Prostate gland (tissue), 2 donors: ENCODE measurements at places on chromosomes 3 and 15. TPM values are rescaled to one million over a fixed set of nuclear protein-coding genes. Genes with fewer than 3 reads are reported as not detected.

Gene ITGB5
- total RNA-seq, result 123 TPM

Gene LRRN1
- total RNA-seq, result 11.0 TPM

Gene MYRIP
- total RNA-seq, result 4.8 TPM

- no peak for DNase-seq
Observed at GRCh38 chr3:174276826-174277225, 582.3 kb upstream of the NAALADL2 start.

DNA sequence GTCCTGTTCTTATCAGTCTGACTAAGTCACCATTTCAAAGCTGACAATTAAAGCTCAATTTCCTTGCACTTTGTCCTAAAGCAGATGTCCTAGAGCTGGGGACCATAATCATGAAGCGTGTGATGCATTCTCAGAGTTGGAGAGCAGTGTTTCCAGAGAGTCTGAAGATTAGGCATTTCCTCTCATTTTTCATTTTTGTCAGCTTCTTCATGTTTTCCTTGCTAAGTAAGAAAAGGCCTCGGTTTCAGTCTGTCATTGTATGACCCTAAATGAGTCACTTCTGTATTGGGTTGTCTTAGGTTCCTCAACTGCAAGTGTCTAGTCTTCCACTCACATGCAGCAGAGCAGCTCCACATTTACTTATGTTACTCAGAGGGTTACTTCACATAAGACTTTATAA, 257.2 kb upstream of the TPRG1 start:
- no peak for DNase-seq

DNA sequence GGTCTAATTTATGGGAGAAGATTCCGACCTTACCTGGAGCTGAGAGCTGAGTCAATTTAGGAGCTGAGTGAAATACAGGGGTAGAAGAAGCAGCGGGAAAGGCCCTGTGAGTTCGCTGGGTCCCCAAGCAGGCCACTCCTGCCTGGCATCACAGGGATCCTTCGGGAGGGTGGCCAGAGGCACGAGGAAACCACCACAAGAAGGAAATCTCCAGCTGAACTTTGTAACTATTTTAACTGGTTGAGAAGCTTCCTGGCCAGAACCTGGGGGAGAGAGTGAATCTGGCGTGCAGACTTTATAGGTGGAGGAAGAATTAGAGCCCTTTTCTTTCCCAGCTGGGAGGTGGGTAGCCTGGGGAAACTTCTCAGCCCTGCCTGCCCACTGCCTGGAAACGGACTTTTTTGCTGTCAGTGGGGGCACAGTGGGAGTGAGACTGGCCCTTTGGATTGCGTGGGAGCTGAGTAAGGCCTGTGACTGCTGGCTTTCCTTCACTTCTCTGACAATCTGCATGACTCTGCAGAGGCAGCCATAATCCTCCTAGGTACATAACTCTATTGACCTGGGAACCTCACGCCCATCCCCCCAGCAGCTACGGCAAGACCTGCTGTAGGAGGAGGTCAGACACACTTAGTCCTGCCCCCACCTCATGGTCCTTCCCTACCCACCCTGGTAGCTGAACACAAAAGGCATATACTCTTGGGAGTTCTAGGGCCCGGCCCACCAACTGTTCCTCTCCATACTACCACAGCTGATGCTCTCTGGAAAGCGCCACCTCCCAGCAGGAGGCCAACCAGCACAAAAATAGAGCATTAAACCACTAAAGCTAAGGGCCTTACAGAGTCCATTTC, 340.7 kb downstream of the CNTN3 start:
- DNase-seq, result no peak

GRCh38 chr15:77004189-77004588, 9.3 kb downstream of the PSTPIP1 start:
- no peak for DNase-seq

DNA sequence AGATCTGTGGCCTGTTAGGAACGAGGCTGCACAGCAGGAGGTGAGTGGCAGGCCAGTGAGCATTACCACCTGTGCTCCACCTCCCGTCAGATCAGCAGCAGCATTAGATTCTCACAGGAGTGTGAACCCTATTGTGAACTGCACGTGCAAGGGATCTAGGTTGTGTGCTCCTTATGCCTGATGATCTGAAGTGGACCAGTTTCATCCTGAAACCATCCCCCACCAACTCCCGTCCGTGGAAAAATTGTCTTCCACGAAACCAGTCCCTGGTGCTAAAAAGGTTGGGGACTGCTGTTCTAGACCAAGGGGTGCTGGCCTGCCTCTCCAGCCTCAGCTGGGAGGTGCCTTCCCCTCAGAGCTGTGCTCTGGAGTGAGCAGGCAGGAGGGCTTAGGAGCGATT, 61.4 kb downstream of the RPLP1 start:
- DNase-seq, result no peak

Gene C15orf62
- 1.3 TPM for total RNA-seq

Gene LRRK1
- total RNA-seq, result 20.3 TPM

Gene EBLN2
- total RNA-seq, result 4.1 TPM
